ENCODE measurements at places on chromosomes 13 and 19.

DNA sequence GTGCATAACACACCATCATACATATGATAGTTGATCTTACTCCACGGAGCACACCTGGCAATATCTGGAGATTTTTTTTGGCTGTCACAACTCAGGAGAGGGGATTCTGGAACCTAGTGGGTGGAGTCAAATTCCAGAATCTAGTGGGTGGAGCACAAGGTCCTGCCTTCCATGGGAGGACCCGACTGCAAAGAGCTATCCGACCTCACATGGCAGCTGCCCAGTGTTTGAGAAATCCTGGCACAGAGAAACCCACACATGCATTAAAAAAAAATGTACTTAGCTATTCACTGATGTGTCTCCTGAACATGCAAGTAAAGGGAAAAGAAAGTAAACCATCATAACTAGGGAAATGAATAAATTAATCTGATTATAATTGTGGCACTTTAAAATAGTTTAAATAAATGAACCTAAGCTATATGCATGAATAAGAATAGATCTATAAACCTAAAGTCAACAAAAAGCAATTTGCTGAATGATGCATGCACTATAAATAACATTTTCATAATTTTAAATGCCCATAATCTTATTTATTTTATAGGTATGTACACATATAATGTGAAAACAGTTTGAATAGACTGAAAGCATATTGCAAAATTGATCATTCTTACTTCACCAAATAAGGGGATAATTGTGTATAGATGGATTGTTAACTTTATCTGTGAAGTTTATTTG, 300.3 kb downstream of the MYO16 start:
- DNase-seq, result no peak

DNA sequence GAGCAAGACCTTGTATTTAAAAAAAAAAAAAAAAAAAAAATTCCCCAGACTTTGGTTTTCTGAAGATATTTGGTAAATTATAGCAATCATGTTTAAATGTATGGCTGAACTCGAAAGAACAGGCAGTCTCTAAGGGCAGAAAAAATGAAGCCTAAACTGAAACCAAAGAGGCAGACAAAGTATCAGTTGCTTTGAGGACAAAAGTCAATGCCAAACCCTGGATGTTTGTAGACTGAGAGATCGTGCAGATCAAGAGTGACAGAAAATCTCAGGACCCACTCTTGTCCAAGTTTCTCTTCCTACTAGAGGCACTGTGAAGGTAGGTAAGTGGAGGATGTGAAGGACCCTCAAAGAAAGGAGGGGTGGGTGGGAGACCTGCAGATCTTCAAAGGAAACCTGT, 11.1 kb upstream of the SLC7A9 start:
- no peak for DNase-seq

DNA sequence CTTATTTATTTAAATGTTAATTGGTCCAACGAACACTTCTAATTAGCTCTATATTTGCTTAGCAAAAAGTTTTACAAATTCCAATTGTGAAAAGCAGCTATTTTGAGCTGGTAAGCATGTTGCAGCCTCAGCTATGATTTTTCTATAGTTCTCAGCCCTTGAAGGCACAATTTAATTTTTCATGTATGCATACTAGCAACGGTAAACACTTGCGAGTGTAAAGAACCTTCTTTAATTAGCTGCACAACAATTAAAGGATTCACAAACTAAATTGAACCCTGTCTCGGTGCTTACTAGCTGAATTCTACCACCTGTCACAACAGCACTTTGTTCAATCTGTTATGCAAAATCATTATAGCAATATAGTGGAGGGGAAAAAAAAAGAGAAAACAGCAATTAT, 29.8 kb downstream of the ZNF536 start:
- DNase-seq, result no peak

DNA sequence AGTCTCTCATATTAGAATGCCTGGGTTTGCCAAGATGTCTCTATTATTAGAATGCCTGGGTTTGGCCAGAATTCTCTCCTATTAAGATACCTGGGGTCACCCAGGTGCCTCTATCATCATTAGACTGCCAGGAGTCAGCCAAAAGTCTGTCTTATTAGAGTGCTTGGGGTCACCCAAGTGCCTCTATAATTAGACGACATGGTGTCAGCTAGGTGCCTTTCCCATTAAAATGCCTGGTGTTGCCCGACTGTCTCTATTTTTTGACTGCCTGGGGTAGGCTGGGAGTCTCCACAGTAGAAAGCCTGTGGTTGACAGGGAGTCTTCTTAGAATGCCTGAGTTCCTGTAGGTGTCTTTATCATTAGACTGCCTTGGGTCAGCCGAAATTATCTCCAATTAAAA, 1536.6 kb downstream of the UQCRFS1 start:
- no peak for DNase-seq

DNA sequence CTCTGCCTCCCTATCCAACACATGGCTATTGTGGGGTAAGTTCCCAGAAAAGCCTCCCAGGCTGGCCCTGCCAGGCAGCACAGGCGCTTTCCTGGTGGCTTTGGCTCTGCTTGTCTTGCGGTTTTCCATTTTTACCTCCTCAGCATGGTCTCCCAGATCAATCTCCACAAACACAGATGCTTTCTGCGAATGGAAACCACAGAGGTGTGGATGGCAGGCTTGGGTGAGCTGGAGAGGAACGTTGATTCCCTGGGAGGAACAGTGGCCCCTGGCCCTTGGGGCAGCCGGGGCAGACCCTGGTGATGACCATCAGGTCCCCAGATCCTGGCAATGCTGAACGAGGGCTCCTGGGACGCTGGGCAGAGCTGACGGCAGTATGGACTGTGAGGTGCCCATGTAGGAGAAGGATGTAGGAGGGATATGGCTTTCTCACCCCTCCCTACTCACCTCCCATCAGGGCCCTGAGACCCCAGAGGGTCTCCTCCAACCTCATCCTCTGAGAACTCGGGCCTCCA, 6.6 kb downstream of the C13orf46 start:
- no peak for DNase-seq

DNA sequence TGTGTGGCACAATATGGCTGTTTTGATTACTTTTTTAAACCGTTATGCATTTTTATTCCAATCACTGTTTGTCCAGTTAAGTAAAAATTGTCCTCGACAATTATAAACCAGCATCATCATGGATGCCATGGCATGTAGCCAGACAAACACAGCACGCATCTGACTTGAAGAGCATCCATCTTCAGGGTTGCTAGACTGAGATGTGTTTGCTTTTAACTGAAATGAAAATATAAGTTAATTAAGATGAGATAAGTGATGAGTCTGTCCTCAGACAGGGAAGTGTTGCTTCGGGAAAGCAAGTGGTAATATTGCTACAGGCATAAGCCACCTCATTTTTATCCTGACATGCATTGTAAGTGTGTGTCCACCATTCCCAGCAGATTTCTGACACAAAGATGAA, 92.8 kb upstream of the TPP2 start:
- no peak for DNase-seq

DNA sequence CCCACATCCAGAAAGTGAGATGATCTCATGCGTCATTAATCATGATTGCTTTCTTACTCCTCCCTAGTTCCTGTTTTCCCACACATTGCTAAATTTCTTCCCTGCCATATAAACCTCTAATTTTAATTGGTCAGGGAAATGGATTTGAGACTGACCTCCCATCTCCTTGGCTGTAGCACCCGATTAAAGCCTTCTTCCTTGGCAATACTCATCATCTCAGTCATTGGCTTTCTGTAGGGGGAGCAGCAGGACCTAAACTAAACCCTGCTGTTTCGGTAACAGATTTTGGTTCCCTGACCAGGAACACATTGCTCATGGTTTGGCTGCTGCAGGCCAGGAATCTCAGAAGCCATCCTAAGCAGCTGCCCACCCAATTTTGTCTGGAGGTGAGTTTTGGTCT, 61.7 kb downstream of the SPRYD7 start:
- DNase-seq, result no peak

All from NCI-H1436 treated with DMSO at 0.1 percent for 48 hours (cell line).